ENCODE measurements at places on chromosomes 4 and X.

DNA sequence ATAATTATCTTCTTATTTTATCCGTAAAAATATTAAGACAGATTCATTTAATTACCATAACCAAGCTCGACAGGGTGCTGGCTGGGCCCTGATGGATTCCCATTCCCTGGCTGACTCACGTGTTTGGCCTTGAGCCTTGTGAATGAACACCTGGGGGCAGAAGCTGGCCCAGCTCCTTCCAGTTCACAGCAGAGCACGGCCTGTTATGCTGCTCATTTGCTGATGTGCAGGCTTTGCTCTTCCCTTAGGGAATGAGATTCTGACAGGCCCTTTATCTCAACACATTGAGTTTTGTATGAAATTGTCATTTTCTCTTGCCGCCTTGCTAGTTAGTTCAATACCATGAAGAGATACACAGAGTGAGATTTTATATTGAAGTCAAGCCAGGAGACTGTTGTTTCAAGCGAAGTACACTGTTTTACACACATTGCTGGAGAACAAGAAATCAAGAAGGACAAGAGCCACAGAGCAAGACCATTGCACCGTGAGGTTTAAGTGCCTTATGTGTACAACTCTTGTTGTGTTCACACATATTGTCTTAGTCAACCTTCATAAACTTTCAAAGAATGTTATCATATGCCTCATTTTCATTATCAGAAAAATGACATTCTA is 1583.3 kb downstream of the STIM2 start:
- no peak for DNase-seq

DNA sequence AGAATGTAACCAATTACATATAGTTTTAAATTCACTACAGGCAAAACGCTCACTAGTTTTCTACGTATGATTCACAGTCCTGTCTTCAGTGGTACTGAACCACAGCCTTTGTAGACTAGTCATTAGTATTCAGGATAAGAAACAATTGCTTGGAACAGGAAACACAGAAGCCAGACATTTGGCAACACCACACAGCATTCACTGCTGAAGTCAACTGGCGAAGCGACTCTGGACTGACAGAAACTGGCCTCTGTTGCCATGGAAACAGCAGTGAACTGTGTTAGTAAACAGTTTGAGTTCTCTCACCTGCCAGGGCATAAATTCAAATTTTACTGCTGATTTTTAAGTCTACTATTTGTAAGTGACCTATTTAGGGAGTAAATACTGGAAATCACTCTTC is 57.6 kb downstream of the MAPK10 start:
- DNase-seq = peak; percentile 33

DNA sequence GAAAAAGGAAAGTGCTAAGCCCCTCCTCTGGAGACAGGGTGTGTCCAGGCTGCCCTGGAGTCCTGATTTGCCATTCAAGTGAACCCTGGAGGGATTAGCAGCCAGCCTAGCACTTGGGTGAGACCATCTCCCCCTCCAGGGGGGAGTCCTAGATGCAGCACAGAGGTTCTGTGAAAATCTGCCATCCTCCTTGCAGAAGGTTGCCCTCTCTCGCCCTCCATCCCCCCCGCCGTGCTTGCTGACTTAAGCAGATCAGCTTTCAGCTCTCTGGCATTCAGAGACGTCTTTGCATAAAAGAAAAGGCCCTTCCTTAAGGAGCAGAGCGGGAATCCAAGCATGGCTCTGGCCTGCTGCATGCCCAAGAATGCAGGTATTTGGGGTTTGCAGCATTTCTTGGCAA is 102.1 kb upstream of the SCML1 start:
- no peak for DNase-seq

- no peak for DNase-seq
These were observed 58.0 kb upstream of the CCSER1 start for GRCh38 chr4:90069151-90069550.

DNA sequence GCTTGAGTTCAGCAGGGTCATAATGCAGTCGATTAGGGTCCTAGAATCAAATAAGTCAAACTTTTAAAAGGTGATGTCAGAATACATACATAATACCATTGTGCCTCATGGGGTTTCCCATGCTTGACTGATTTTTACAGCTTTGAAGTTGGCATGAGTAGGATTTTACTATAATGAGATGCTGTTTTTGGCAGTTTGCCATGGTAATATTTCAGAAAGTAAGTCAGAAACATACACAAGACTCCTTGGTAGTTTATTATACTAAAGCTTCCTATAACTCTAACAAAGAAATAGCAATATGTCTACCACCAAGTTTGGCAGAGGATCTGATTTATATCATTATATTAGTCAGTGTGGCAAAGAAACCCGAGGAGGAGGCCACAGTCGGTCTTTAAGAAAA is 45.2 kb downstream of the PHKA2 start:
- peak; percentile 19 for DNase-seq

- DNase-seq = peak; percentile 2
These were observed 94.8 kb downstream of the KDR start for GRCh38 chr4:55030589-55030988.

- no peak for DNase-seq
These were observed 209.8 kb upstream of the NR3C2 start for GRCh38 chr4:148651991-148652390.

DNA sequence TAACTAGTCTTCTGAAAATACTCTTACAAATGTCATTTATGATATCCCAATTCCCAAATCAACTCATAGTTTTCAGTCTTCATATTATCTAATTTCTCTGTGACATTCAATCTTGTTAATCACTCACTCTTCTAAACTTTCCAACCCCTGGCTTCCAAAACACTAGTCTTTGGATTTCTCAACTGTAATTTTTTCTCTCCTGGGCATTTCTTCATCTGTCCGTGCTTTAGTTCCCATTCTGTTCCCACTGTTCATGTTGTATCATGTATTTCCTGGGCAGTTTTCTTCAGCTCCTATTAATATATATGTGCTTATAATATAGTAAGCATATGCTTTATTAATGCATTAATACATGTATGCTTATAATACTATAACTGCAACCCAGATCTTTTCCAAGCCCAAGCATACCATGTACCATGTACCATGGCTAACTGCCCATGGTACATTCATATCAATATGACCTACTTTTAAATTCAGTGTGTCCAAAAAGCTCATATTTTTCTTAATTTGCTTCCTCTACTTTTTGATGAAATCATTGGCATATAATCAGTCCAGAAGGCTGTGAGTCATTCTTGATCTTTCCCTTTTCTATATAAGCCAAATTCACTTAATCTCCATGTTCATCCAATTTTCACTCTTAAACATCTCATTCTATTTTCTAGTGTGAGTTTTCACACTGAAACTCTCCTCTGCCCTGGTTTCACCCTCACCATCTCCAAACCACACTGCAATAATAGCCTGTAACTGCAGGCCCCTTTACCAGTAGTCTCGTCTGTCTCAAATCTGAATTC is 21.3 kb upstream of the GK2 start:
- DNase-seq = no peak

DNA sequence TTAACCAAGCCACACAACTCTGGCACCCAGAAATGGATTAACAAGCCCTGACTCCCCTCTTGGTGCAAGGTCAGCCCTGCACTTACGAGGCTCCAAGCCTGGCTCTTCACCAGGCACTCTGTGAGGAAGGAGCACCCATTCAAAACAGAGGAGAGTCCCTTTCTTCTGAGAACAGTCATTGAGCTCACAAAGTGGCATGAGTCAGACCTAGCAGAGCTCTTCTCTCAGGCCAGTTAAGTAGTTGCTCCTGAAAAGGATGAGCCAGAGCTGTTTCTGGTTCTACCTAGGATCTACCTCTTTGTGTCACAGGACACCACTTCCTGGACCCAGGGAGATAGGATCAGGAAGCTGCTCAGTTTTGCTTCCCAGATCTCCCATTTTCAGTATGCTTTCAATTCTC is 48.2 kb downstream of the EVC2 start:
- no peak for DNase-seq

DNA sequence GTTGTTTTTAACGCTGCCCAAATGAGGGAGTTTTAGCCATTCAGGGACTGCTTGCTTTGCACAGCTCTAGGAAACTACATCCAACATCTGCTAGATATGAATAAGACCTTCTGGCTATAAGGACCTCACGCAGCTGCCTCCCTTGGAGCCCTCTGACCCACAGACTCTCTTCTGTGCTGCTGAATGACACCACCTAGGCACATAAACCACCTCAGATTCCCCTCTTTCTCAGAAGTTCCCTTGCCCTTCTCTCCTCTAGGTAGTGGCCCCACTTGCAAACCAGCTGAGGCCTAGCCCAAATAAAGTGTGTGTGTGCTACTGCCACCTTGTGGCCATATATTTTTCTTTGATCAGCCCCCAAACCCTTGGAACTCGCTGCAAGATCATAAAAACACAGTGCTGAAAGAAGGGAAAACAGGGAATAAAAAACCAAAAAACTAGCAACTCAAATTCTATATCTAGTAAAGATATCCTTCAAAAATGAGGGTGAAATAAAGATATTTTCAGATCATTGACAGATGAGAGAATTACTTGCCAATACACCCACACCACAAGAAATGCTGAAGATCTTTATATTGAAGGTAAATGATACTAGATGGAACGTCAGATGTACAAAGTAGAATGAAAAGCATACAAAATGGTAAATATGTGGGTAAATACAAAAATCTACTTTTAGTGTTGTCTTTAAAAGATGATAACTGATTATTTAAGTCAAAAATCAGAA is 265.9 kb downstream of the ADAMTS3 start:
- peak; percentile 37 for DNase-seq

DNA sequence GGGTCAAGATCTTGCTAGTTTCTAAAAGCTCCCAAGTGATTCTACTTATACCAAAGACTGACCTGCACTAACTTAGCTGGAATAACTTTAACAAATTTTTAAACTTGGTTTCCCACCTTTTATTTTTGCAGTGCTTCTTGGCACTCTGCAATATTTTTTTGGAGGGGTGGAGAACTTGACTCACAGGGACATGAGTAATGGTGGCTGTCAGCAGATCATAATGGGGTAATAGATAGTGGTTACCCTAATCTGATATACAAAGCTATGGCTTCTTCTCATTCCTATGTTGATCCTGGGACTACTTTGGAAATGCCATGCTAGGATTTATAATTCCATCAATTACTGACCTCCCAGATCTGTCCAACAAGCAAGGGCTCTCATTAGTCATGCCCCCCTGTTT is 295.7 kb downstream of the GPAT3 start:
- DNase-seq = peak; percentile 51

- no peak for DNase-seq
These were observed 3.6 kb upstream of the LEF1 start for GRCh38 chr4:108172231-108172752.

- DNase-seq = no peak
These were observed 115.1 kb downstream of the KLHL8 start for GRCh38 chr4:87105101-87105845.

DNA sequence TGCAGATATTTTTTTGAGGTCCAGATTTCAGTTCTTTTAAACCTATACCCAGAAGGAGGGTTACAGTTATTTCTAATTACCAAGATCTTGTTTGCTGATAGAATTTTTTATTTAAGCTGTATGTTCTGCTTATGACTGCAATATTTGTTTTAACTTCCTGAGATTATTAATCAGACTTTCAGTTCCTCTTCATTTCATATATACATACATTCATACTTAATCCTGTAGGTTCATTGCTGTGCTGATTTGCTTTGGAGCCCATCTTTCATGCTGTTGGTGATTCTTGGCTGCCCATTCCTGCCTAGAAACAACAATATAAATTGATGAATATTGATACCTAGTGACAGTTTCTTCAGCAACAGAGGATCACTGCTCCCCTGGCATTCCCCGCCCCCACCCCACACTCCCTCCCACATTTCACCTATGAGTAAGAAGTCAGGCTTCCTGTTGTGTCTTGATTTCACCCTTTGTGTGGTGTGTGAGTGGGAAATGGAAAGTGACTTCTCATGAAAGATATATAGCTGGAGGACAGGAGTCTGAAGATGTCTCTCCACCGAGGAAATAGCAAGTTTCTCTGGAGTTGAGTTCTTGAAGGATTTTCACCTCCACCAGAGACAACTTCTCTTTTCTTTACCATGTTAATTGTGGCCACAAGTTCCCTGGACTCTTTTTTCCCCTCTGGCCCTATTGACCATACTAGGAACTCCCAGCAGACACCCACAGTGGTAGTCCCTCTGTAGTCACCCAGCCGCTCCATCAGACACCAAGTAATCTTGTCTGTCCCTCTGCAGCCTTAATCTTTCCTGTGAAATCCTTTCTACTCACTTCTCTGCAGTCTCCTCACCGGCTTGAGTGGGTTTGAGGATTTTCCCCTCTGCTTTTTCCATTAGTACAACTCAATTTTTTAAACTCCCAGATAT is 118.4 kb downstream of the ASB9 start:
- DNase-seq = no peak

GRCh38 chr4:41693629-41694028 is 54.9 kb downstream of the PHOX2B start:
- peak; percentile 10 for DNase-seq

DNA sequence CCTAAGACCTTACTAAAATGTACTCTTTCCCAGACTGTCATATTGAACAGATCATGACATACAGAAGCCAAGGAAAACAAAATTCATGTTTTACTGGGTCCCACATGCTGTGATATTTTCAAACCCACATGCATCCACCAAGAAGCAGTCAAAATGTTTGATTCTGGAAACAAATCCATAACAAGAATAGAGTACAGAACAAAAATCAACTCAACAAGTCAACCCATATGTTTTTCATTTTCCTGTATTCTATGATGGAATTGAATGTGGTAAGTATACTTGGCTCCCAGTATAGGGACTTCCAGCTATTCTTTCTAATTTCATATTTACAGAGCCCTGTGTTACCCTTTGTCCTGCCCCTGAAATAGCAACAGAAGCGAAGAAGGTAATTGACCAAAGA is 106.8 kb downstream of the COL25A1 start:
- no peak for DNase-seq

GRCh38 chr4:167578906-167579305 is 344.6 kb upstream of the SPOCK3 start:
- DNase-seq = peak; percentile 2

DNA sequence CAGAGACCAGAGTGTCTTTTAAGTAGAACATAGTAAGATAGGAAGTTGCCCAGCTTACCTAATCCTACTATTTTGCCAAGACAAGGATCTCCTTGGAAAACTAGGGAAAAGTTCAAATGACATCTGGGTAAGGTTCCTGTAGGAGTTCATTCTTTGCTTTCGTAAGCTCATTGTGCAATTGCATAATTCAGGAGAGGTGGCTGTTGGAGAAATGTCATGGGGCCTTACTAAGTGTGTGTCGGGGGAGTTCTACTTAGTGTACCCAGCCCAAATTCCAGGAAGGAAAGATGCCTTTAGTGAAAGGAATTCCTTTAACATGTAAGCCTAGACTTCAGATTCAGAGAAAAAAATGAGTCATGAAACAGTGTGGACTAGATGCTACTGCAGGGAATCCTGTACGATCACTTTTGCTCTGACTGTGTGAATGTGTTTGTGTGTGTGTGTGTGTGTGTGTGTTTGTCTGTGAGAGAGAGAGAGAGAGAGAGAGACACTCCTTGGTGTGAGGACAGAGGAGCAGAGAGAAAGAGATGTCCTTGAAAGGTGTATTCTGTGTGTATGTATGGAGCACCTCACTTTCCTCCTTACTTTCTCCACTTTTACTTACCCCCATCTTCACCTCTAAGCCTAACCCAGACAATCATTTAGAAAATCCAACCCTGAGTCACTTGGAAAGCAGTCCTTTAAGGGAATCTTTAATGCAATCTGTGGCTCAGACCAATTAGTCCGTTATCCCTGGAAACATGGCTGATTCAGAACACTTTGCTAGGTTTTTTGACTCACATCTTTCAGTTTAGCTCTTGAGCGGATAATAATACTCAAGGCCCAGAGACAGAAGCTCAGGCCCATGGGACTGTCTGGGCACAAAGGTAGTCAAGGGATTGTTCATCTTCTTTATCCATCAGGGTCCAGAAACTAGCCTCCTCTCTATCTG is 114.5 kb upstream of the ACSL4 start:
- DNase-seq = peak; percentile 95

Measured in fibroblast of skin of right quadriceps (primary cell).